ENCODE measurements at places on chromosomes 7 and 10.

DNA sequence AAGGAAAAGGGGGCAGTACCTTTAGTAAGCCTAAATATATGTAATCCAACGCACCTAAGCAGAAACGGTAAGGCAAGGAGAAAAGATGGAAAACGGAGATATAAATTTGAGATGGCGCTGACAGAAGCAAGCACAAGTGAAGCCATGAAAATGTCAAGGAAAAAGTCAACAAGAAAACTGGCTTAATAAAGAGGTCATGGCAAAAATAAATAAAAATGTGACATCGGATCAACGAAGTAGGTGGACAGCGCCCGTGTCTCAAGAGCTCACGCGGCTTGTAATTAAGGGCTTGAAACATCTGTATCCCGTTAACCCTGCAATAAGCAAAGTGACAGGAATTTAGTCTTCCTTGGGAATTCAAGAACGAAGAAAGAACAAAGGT lies 611 bp downstream of the NDUFA5 start:
- DNase-seq, result peak; percentile 9

DNA sequence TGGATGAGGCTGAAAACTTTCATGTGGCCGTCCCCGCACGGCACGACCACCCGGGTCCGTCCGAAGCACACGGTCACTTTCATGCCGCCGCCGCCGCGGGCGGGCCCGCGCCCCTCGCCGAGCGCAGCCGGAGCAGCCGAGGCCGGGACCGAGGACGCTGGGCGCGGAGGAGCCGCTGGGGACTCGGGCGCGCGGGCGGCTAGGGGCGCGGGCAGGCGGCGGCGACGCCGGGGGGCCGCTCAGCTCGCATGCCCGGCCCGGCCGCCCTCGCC lies 247 bp downstream of the PARD3 start:
- no peak for DNase-seq

DNA sequence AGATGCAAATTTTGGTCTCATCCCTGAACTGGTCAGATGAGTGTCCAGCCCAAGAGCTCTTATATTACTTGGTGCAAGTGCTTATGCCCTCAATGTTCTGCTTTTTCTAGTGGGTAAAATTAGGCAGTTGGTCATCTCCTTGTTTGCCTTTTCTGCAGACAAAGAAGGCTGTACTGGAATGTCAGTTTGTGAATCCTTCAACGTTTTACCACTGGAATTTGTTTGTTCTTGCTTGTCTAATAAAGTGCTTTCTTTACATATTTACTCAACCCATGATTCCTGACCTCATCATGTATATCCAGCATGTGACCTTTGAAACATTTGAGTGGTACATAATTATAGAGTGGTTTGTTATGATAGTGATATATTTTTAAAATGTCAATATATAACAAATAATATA lies 232.2 kb upstream of the TEX47 start:
- DNase-seq, result no peak

- no peak for DNase-seq
Measured at GRCh38 chr7:102931757-102932156, 19.0 kb downstream of the LRRC17 start.

DNA sequence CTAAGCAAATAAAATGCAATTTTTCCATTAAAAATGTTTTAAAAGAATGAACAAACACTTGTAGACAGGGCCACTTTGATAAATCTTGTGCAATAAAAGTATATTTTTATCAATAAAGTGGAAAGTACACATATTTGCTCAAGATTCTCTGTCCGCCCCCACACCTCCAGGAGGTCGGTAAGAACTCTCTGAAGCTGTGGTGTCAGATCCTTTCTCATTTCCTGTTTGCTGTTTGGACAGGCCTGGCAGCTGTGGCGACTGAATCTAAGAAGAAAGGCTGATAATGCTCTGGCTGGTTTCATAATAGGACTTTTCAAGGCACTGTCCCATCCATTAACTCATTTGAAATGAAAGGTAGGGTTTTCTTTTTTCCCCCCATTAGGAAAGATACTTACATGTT lies 15.3 kb upstream of the ASB4 start:
- no peak for DNase-seq

GRCh38 chr10:11275651-11276050 lies 258.0 kb downstream of the CELF2 start:
- DNase-seq, result no peak

- DNase-seq, result peak; percentile 49
Measured at GRCh38 chr10:76071653-76072365, 640.4 kb downstream of the LRMDA start.

GRCh38 chr10:118971876-118972275 lies 57.6 kb upstream of the NANOS1 start:
- DNase-seq, result no peak

DNA sequence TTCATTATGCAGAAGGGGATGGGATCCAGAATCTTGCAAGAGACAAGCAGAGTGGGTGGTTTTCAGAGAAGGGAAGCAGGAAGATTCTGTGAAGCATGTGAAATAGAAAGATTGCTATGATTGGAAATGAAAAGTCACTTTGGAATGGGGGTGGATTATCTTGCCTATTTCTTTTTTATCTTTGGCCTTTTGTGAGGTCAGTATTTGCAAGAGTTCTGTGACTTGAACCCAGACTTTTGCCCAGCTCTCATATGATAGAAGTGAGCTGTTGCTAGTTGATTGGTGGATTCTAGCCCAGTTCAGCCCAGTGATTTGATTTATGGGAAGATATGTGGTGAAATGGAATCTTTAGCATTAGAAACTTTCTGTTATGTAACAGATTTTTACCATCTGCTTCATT lies 17.1 kb downstream of the ENTPD7 start:
- DNase-seq, result peak; percentile 84

- DNase-seq, result no peak
Measured at GRCh38 chr7:100467638-100468373, 3.7 kb upstream of the SPACDR start.

GRCh38 chr10:104862-105565 lies 30.2 kb upstream of the ZMYND11 start:
- no peak for DNase-seq

- DNase-seq, result peak; percentile 25
Measured at GRCh38 chr7:12884856-12885440, 197.5 kb downstream of the ARL4A start.

- no peak for DNase-seq
Measured at GRCh38 chr10:387909-388660, 252.8 kb downstream of the ZMYND11 start.

- DNase-seq, result peak; percentile 44
Measured at GRCh38 chr7:55140221-55140940, 121.6 kb downstream of the EGFR start.

GRCh38 chr10:73853196-73853595 lies 21.2 kb downstream of the CAMK2G start:
- no peak for DNase-seq

DNA sequence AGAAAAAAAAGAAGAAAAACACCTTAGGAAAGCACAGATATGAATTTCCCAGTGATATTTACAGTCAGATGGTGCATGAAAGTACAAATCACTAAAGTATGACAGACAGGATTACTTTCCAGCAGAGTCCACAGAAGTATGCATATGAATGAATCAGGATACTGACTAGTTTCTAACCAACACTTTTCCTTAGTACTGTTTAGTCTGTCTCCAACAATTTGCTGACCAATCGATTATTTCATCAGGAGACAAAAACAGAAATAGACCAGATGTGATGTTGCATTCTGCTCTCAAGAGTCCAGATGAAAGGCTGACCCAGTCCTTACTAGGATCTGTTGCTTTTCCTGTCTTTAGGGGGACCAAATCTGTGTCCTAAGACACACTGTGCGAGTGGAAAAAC lies 14.6 kb downstream of the SLC35B4 start:
- DNase-seq, result peak; percentile 23

GRCh38 chr7:27905951-27906350 lies 166.0 kb downstream of the TAX1BP1 start:
- no peak for DNase-seq

DNA sequence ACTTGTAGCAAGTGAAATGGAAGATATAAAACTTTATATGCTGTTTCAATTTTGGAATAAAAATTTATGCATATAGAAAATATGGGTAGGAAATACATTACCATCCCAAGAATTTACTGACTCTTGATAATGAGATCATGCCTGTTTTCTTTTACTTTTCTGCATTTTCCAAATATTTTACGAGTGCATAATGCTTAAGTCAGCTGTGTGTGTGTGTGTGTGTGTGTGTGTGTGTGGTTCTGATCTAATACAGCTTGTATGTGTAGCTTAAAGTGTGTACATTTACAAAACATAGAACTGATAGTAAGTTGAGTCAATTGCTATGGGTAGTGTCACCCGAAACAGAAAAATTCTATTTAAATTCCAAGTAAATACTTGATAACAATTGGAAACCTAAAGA lies 315.9 kb upstream of the LRRN3 start:
- no peak for DNase-seq

GRCh38 chr10:79259834-79260233 lies 87.4 kb upstream of the PPIF start:
- no peak for DNase-seq

GRCh38 chr10:106175760-106176377 lies 988.6 kb downstream of the SORCS1 start:
- peak; percentile 44 for DNase-seq

DNA sequence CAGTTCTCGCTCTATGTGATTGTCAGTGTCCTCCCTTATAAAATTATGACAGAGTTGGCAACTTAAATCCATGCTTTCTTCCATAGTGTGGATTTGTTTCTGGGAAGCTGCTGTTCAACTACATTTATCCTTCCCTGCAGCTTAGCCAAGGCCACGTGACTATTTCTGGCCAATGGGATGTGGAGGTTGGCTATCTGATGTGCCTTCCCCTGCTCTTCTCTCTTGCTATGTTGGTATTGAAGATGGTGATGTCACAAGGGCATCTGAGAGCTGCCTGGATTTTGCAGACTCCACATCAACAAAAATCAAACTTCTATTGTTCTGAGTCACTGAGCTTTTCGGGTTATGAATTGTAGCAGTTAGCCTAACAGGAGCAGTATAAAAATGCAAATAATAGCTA lies 164.9 kb upstream of the RHOBTB1 start:
- no peak for DNase-seq

DNA sequence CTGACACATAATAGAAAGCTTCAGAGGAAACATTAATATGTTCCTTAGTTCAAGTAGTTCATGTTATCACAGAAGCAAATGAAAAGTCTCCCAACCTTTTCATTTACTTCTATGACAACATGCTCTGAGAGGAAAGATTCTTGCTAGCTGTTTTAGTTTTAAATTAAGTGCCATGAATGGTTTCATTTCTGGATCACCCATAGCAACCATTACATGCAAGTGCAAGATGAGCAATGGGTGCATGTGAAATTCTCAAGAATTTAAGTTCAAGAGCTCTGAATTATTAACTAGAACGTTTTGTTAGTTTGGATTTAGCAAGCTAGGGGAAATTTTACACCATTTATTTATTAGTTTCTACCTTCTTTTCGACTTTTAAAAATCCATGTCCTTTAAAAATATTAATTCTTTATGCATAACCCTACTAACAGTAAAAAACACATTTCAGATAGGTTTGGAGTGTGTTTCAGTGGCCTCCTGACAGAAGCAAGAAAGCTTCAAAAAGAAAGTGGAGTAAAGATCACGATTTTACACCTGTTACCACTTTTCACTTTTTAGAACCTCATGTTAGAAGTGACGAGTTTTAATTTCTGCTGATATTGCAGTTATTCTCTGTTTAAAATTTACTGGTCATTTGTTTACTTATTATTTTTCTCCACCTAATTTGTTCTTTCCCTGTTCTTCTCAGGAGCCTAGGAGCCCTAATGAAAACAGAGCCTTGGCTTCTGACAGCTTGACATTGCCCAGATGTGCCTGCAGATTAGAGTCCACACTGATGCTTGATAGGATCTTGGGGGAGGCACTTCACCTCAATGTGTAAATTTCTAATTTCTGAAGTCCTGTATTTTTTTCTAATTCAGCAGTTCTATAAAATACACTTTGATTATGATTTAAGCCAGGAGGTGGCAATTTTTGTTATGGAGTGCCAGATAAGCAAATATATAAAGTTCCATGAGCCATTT lies 995.3 kb upstream of the PHF14 start:
- no peak for DNase-seq

- DNase-seq, result peak; percentile 24
Measured at GRCh38 chr7:156473476-156474240, 166.9 kb upstream of the RNF32 start.

DNA sequence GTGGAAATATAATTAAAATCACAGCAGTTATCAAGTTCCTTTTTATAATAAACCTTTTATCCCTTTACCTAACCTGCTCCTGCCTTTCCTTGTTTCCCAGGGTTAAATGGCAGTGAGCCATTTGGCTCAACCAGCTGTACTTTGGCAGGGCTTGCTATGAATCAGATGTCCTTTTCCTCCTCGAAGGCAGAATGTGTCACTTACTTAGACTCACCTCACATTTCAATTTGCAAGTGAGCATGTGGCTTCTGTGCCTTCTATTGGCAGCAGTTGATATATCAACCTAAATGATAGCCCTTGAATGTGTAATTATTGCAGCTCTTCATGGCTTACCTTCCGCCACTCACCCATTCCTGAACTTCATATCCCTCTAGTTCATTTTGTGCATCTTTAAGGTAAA lies 301.7 kb downstream of the CSTF2T start:
- peak; percentile 43 for DNase-seq

DNA sequence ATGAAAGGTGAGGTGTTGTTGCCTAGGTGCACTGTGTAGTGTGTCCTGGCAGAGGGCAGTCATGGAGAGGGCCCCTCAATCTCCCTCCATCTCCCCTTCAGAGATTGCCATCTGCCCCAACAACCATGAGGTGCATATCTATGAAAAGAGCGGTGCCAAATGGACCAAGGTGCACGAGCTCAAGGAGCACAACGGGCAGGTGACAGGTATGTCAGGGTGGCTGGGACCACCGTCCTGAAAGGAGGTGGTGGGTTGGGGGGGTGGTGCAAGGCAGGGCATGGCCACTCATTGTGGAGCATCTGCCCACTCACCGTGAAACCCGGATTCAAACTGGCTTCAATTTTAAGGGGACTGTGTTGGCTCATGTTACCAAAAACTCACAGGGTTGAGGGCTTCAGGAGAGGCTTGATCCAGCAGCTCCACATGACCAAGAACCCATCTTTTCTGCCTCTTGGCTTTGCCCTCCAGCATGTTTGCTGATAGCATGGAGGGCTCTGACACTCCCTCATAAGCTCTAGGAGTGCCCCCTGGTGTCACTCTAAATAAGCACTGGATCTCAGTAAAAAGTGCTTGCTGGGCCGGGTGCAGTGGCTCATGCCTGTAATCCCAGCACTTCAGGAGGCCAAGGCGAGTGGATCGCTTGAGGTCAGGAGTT lies 12.2 kb downstream of the ARPC1B start:
- no peak for DNase-seq

GRCh38 chr10:4001811-4002210 lies 216.8 kb upstream of the KLF6 start:
- no peak for DNase-seq

- no peak for DNase-seq
Measured at GRCh38 chr10:48683868-48684267, 805 bp upstream of the WDFY4 start.

DNA sequence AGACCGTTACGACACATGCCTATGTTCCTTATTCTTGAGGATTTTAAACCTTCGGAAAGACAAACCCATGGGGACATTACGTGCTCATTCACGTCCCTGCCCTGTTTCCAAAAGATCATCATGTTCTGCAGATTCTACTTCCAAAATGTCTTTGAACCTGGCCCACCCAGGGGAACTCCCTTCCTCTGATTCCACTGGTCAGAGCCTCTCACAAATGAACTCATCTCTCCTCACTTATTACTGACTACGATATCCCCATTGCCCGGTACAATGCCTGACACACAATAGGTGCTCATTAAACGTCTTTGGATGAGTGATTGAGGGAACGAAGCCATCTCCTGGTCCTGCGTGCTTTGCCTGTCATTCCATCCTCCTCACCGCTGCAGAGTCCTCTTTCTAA lies 168.3 kb upstream of the RNF32 start:
- DNase-seq, result no peak

Data from GM03348 (cell line).